ENCODE measurements at places on chromosomes 1 and 21.
A peak's percentile ranks its signal among the peaks of the same experiment; 100 is the strongest.

- DNase-seq = no peak
These were observed 35.2 kb downstream of the TP73 start for GRCh38 chr1:3687504-3687903.

DNA sequence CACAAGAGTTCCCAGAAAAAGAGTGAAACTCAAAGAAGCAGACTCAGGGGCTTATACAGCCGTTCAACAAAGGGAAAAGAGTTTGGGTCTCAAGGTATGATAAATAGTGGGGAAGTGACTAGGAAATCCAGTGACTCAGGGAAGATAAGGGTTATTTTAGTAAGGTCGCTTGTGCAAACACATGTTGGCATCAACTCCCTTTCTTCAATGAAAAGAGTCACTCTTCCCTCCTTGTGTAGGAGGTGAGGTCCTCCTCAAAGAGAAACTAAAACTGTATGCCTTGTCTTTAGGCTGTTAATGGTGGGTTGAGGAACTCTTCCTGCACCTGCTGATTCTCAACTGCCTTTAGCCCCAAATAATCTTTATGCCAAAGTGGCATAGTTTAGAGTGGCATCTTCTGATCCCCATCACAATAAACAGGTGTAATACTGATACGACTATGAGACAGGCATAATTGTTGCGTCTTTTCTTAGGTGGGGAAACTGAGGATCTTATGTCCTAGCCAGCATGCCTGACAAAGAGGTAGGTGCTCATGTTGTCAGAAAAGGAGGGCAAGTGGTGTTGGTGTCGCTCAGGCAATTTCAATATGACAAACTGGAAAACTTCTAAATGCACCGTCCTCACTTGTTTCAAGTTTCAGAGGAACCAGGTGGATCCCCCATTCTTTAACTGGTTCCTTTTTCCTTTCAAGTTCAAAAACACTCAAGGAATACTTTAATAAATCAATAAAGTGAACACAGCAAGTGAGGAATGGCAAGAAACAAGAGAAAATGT, 294.1 kb upstream of the RUNX1 start:
- no peak for DNase-seq

GRCh38 chr1:53580739-53581475, 121.7 kb downstream of the DMRTB1 start:
- no peak for DNase-seq

GRCh38 chr1:24898909-24899439, 31.1 kb downstream of the RUNX3 start:
- DNase-seq = no peak

DNA sequence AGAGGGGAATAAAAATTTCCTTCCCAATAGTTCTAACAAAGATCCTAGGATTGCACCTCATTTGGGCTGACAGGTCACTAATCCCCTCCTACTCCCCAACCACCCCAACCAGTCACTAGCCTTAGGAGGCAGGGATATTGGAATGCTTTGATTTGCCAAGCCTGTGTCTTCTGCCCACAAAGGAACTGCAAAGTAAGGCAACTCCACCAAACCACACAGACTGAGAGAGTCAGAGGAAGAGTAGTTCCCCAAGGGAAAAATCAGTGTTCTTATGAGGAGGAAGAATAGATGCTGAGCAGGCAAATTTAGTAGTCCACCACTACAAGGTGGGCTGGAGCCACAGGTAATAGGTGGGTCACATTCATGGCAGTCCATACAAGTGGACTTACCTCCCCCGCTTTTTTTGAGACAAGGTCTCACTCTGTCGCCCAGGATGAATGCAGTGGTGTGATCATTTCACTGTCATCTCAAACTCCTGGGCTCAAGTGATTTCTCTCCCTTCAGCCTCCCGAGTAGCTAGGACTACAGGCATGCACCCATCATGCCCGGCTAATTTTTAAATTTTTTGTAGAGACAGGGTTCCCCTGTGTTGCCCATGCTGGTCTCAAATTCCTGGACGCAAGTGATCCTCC, 3.7 kb upstream of the TMEM39B start:
- DNase-seq = no peak

DNA sequence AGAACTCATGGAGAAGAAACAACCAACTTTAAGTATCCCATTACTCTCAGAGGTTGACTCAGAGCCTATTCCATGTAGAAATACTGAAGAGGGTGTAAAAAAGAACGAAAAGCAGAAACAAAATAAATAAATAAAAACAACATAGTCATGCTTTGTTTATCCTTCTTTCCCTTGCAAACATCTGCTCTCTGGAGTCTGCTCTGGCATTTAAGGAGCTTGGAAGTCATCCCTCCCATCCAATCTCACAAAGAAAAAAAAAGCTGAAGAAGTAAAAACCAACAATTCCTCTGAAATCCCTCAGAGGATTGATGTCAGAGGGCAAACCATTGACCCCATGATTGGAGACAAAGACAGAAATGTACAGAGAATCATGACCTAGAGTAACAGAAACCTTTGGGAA, 302.6 kb upstream of the GREM2 start:
- no peak for DNase-seq

DNA sequence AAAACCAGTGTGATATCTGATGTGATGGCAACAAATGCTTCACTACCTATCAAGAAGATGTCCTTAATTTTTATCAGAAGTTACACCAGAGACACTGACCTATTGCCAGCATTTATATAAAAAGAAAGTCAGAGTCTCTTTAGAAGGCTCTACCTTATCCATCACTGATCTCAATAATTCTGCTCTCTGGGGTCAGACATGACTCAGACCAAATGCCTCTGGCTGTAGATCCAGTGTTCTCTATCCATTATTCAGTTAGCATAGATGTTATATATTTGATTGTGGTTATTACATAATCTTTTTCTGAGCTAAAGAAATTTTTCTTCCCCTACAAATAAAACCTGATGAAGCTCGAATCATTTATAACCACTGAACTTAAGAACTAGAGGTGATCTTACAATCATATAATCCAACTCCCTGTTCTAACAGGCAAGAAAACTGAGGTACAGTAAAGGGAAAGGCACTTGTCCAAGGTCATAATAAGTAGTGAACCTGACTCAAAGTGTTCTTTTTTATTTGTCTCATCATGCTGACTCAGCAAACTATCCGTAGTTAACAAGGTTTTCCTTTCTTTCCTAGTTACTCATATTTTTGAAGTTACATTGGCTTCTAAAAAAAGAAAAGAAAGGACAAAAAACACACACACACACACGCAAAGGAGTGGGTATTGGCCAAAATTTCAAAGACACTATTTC, 43.6 kb upstream of the ESRRG start:
- DNase-seq = no peak

DNA sequence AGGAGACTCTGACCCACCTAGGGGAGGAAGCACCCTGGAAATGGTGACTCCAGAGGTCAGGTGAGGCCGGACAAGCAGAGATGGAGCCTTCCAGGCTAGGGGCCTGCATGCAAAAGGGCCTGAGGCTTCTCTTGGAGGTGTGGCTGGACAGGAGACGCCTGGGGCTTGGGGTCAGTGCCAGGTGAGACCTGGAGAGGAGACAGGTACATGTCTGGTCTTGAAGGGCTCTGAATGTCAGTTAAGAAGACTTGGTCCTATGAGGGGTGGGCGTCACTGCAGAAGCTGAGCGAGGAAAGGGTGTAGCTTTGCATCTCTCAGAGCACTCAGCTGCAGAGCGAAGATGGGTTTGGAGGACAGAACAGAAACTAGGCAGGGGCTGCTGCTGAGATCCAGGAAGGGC, 14.3 kb downstream of the LRP8 start:
- DNase-seq = no peak

DNA sequence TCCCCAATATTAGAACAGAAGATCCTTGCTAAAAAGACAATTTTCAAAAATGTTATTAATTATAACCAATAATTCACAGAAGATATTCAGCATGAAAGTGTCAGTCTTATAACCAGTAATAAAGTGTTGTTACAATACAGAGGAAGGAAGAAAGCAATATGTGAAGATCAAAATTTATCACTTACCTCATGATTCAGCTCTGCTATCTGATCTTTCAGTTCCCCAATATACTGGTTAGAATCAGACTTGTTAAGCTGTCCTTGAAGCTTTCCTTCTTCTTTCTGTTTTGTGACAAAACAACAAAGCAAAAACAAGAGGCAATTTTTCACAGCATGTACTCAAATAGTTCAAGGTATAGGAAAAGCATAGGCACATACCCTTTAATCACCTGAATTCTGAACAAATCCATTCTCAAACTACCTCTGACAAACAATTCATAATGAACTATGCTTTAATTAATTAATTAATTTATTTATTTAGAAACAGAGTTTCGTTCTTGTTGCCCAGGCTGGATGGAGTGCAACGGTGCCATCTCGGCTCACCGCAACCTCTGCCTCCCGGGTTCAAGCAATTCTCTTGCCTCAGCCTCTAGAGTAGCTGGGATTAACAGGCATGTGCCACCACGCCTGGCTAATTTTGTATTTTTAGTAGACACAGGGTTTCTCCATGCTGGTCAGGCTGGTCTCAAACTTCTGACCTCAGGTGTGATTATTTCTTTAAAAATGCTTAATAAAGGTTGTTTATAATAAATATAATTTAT, 76.9 kb upstream of the GFI1 start:
- DNase-seq = no peak

GRCh38 chr1:219492717-219493116, 120.2 kb downstream of the ZC3H11B start:
- no peak for DNase-seq

GRCh38 chr1:81237473-81238089, 563.2 kb upstream of the ADGRL2 start:
- no peak for DNase-seq

DNA sequence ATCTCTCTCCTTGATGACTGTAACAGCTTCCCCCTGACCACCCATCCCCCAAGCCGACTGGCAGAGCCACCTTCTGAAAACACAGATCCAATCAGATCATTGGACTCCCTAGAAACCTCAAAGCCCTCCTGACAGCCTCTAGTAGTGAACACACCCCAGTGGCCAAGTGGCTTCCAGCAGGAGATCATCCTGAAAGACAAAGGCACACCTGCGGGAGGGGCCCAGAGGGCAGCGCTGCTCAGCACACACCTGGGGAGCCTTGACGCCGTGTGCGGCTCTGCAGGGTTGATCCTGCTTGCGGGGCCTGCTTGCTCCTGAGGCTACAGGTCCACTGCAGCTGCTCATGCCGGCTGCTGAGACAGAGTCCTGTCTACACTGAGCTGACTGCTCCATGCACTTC, 41.5 kb downstream of the SLC66A1 start:
- DNase-seq = no peak

- DNase-seq = no peak
These were observed 18.7 kb downstream of the ACTRT2 start for GRCh38 chr1:3040004-3040403.

- no peak for DNase-seq
These were observed 113.1 kb upstream of the COL6A1 start for GRCh38 chr21:45868488-45868887.

DNA sequence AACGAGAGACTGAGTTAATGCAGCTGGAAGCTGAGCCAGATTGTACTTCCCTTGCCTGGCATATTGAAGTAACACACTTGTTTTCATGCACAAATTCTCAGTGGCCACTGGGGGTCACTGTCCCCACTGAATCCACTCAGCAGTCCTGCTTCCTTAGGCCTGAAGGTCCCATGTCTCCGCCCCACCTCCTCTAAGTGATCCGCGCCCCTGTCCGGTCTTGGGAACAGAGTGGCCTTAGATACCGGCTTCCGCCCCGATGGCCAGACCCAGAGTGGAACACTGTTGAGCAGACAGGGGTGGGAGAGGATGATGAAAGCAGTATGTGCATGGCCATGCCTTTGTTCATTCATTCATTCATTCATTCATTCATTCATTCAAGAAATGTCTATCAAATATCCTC, 34.8 kb downstream of the CHAF1B start:
- peak; percentile 79 for DNase-seq

- no peak for DNase-seq
These were observed 17.7 kb downstream of the CSMD2 start for GRCh38 chr1:34147301-34147700.

DNA sequence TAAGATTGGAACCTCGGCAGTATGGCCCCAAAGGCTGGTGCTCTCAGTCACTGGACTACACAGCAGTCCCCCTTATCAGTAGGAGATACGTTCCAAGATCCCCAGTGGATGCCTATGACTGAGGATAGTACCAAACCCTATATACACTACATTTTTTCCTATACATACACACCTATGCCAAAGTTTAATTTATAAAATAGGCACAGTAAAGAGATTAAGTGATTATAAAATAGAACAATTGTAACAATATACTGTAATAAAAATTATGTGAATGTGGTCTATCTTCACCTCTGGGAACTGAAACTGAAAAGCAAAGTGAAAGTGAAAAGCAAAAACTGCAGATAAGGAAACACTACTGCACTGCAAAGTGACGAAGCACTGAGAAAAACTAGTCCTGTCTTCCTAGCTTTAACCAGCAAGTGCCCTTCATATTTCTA, 96.8 kb downstream of the INTS7 start:
- DNase-seq = no peak

- DNase-seq = no peak
These were observed 21.4 kb downstream of the ARHGAP29 start for GRCh38 chr1:94215955-94216354.
